CD4-positive, CD25-positive, alpha-beta regulatory T cell (primary cell): ENCODE measurements at places on chromosomes 1 and 21.

GRCh38 chr1:208329300-208329699 lies 85.1 kb upstream of the PLXNA2 start:
- no peaks in the 10 kb centered on the region for H3K4me1 ChIP-seq
- H3K4me3 ChIP-seq = no peak overlapping the region
- DNase-seq = no peak
- no peaks in the 10 kb centered on the region for H3K36me3 ChIP-seq

- no peak overlapping the region for H3K27ac ChIP-seq
- H3K27me3 ChIP-seq = no peaks in the 10 kb centered on the region
- peaks cover 32% of the 10 kb centered on the region for H3K4me1 ChIP-seq
- H3K36me3 ChIP-seq = peaks cover 25% of the 10 kb centered on the region
- no peak for DNase-seq
- no peak overlapping the region for H3K4me3 ChIP-seq
Measured at GRCh38 chr1:2492091-2492490, 16.0 kb downstream of the PLCH2 start.

DNA sequence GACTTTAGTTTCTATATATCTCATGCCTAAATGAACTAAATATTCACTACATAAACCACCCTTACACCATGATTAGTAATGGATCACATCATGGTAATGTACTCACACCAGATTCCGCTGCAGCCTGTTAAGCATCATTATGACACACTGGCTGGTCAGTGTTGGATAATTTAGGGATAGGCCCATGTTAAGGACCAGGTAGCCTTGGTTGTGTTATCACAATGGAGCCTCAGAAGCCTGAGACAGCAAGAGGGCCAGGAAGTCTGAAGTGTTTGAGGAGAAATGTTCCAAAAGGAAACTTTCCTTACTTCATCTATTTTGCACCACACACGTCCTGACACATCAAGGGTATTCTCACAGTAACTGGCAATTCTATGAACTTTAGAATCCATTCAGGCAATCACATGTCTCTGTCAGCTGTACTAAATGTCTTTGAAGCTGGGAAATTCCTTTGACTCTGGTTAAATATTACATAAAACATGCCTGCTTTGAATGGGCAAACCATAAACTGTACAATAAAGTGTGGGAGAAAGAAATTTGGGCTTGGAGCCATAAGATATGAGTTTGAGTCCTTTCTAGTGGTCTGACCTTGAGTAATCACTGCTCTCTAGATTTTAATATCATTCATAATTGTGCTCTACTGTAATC lies 105.3 kb upstream of the DPT start:
- DNase-seq = no peak
- H3K4me3 ChIP-seq = no peak overlapping the region
- H3K4me1 ChIP-seq = no peaks in the 10 kb centered on the region

- H3K36me3 ChIP-seq = no peaks in the 10 kb centered on the region
- no peak overlapping the region for H3K4me3 ChIP-seq
- DNase-seq = no peak
Measured at GRCh38 chr1:114258633-114259032, 105.0 kb upstream of the SYT6 start.

DNA sequence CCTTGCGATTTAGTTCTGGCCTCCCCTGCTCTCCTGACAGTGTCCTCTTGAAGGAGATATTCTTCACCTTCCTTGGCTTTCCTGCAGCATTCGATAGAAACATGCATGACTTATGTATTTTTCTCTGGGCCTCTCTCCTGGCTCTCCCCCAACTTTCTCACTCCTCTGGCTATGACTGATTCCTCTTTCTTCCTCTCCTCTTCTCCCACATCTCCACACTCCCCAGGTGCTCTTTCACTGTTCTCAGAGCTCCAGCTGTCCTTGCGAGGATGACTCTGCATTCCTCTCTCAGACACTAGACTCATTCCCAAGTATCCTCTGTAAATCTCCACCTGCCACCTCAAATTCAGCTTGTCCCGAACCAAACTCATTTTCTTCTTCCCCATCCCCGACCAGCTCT lies 18.0 kb downstream of the LRRC42 start:
- peaks cover 49% of the 10 kb centered on the region for H3K36me3 ChIP-seq
- no peaks in the 10 kb centered on the region for H3K4me1 ChIP-seq
- H3K4me3 ChIP-seq = no peak overlapping the region
- DNase-seq = no peak

DNA sequence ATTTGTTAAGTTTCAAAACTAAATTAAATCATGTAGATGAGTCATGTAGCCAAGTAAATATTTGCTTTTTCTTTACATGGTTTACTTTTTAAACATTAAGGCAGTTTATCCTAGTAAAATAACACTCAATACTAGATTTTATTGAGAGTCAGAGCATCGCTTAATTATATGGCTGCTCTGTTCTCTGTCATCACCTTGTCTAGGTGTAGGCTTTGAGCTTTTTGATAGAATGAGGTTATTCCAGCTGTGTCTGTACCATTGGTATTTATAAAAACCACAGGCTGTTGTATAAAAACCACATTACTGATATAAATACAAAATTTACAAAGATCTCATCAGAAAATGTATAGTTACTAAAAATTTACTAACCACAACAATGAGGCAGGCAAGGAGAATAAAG lies 42.5 kb upstream of the GPR52 start:
- no peaks in the 10 kb centered on the region for H3K36me3 ChIP-seq
- DNase-seq = no peak
- H3K4me3 ChIP-seq = no peak overlapping the region

DNA sequence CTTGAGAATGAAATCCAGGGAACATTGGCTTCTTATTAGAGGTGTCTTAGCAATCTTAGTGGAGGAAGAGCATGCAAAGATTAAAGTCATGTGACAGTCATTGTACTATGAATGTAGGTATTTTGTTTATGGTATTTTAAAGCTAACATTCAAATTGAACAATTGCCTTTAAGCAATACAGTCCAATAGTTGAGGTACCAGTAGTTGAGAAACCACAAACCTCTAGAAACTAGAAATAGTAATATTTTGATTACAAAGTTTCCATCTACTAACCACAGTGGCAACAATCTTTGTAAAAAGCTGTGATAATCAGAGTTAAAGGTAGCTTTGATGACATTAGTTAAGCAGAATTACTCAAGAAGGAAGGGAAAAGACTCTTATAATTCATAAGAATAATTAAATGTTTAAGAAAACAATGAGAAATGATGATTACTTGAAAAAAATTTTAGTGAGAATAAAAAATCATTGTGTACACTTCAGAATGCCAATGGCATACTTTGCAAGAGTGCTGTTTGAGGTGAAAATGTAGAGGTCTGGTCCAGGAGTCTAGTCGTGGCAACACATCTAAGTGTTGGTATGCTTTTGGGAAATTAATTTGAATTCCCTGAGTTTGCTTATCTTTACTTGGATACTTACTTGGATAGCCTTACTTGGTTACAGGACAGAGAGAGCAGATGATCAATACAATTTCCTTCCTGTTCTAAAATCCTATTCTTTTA lies 104.9 kb upstream of the PTGFR start:
- no peak overlapping the region for H3K4me3 ChIP-seq
- no peak for DNase-seq
- no peaks in the 10 kb centered on the region for H3K27me3 ChIP-seq
- no peak overlapping the region for H3K27ac ChIP-seq

- no peak for DNase-seq
- H3K4me1 ChIP-seq = no peaks in the 10 kb centered on the region
- peaks cover 2% of the 10 kb centered on the region for H3K27me3 ChIP-seq
- no peak overlapping the region for H3K4me3 ChIP-seq
- no peak overlapping the region for H3K27ac ChIP-seq
- no peaks in the 10 kb centered on the region for H3K36me3 ChIP-seq
Measured at GRCh38 chr1:40932006-40932405, 47.5 kb upstream of the CTPS1 start.

DNA sequence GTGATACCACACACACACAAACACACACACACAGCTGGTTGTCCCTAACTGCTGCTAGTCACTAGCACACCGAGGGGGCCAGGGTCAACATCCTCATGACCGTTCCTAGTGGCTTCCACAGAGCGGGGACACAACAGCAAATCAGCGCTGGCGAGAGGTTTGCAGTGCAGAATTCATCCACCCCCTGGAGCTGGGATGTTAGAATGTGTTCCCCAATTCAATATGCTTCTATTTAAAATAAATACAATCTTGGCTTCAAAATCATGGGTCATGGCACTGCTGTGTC lies 16.2 kb upstream of the C2CD2 start:
- no peak overlapping the region for H3K4me3 ChIP-seq
- no peak overlapping the region for H3K27ac ChIP-seq
- H3K36me3 ChIP-seq = no peaks in the 10 kb centered on the region

DNA sequence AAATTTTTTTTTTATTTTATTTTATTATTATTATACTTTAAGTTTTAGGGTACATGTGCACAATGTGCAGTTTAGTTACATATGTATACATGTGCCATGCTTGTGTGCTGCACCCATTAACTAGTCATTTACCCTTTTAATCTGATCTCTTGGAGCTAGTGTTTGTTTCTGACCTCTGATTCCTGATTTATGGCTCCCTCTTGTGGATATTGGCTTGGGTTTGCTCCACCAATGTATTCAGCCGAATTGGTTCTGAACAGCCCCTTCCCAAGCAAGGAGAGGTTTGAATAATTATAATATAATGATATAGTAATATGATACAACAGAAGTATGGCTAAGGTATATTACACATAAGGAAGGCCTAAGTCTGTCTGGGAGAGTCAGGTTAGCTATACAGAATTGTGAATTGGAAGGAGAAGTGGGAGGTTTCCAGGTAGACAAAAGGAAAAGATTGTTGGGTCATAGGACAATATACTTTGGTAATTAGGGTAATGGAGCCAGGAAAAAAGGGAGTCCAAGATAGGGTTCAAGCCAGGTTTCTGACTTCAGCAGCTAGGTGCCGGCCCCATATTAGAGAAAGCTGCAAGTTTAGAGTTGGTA lies 53.1 kb upstream of the HMCN1 start:
- H3K4me3 ChIP-seq = no peak overlapping the region
- DNase-seq = peak; percentile 29
- H3K36me3 ChIP-seq = no peaks in the 10 kb centered on the region
- H3K4me1 ChIP-seq = peaks cover 29% of the 10 kb centered on the region
- H3K27me3 ChIP-seq = no peaks in the 10 kb centered on the region

DNA sequence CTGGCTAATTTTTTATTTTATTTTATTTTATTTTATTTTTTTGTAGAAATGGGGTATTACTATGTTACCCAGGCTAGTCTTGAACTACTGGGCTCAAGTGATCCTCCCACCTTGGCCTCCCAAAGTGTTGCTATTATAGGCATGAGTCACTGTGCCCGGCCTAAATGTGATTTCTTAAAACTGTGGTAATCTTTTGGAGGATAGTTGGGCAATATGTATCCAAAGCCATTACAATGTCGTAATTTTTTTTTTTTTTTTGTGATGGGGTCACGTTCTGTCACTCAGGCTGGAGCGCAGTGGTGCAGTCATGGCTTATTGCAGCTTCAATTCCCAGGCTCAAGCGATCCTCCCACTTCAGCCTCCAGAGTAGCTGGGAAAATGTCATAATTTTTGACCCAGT lies 14.2 kb downstream of the ETV3L start:
- H3K36me3 ChIP-seq = no peaks in the 10 kb centered on the region
- H3K27ac ChIP-seq = no peak overlapping the region
- H3K4me3 ChIP-seq = no peak overlapping the region

- H3K27ac ChIP-seq = no peak overlapping the region
- DNase-seq = no peak
- H3K4me3 ChIP-seq = no peak overlapping the region
- no peaks in the 10 kb centered on the region for H3K4me1 ChIP-seq
Measured at GRCh38 chr1:68454534-68454933, 4.8 kb upstream of the RPE65 start.

DNA sequence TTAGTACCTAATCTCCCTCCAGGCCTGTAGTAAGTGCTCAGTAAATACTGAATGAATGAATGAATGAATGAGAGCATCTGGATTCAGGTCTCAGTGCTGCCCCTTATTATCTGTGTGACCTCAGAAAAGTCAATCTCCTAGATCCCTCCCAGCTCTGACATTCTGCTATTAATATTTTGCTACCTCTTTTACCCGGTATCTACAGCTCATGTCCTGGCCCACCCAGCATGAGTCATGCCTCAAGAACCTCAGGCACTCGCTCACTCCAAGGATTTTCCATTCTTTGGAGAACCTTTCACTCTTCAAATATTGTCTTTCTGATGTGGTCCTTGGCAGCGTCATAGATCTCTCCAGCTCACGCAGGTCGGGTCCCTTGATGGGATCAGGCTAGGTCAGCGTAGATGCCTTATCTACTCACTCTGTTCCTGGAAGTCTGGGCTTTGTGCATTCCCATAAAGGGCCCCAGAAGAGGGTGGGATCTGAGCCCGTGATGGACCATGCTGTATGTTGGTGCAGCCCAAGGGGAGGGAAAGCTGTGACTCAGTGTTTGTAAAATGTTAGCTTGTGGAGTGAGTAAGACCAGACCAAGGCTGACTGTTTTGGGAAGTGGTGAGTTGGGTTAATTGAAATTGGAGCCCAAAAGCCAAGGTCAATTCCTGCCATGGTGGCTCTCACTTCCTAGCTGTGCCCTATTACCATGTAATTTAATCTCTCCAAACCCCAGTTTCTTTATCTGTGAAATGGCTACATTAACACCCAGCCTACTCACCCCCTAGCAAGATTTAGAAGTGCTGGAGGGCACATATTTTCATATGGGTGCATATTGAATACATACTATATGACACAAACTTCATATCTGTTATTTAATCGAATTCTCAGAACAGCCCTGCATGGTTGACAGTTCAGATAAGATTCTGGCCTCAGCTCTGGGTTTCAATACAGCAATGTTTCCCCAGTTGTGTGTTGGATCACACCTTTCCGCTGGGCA lies 214.1 kb upstream of the USP24 start:
- no peak overlapping the region for H3K27ac ChIP-seq
- no peaks in the 10 kb centered on the region for H3K36me3 ChIP-seq
- peaks cover 2% of the 10 kb centered on the region for H3K27me3 ChIP-seq
- H3K4me3 ChIP-seq = no peak overlapping the region
- no peak for DNase-seq

DNA sequence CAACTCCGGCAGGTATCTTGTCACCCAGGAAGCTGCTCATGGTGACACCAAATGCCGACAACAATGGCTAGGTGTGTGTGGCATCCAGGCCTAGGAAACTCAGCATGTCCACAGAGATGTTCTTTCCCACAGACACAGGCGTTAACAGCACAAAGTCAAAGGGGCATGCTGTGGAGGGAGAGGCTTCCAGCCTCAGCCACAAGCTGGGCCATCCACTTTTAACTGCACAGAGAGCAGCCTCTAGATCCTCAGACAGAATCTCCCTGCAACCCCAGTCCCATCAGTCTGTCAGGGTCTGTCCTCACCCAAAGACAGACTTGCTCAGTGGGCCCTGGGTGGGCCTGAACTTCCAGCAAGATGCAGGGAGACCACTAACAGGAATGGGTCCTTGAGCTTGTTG lies 58.5 kb upstream of the BCAR3 start:
- no peaks in the 10 kb centered on the region for H3K36me3 ChIP-seq
- no peak overlapping the region for H3K27ac ChIP-seq
- no peaks in the 10 kb centered on the region for H3K4me1 ChIP-seq

DNA sequence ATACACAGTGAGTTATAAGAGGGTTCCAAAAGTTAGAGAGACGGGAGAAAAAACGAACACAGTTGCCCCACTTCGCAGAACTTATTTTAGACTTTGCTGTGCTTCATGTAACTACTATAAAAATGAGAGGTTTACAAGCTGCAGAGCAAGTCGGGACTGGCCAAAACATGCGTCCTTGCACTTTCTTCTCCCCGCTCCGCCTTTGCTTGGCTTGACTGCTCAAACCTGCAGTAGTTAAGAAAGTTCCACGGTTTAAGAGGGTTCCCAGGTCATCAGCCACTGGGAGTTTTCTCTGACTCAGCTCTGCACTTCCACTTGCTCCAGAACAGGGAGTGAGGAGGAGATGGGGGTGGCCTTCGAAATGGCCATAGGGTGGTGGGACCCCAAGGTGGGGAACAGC lies 36.2 kb downstream of the CLIC6 start:
- H3K27ac ChIP-seq = no peak overlapping the region
- no peaks in the 10 kb centered on the region for H3K4me1 ChIP-seq
- no peak for DNase-seq
- H3K36me3 ChIP-seq = no peaks in the 10 kb centered on the region
